ENCODE measurements at places on chromosomes 2 and 18. TPM values are rescaled to one million over a fixed set of nuclear protein-coding genes. Genes with fewer than 3 reads are reported as not detected.

The IL36B gene
- total RNA-seq = not detected

The ASB18 gene
- total RNA-seq = not detected

The UGT1A5 gene
- total RNA-seq = not detected

The CLEC4F gene
- not detected for total RNA-seq

The MBD5 gene
- 20.8 TPM for total RNA-seq

The CNDP1 gene
- total RNA-seq = not detected

The COL4A4 gene
- 0.50 TPM for total RNA-seq

The NAPG gene
- 44.9 TPM for total RNA-seq

The EPB41L3 gene
- 56.6 TPM for total RNA-seq

The AQP12B gene
- total RNA-seq = not detected

The TMEM185B gene
- total RNA-seq = 26.8 TPM

The BBS5 gene
- total RNA-seq = 7.6 TPM

The SS18 gene
- total RNA-seq = 103 TPM

The RASGRP3 gene
- total RNA-seq = 1.3 TPM

The UPP2 gene
- not detected for total RNA-seq

The BARD1 gene
- total RNA-seq = 14.9 TPM

The NCKAP5 gene
- total RNA-seq = 3.5 TPM

The SLC16A14 gene
- 2.6 TPM for total RNA-seq

The RMC1 gene
- total RNA-seq = 30.1 TPM

The IL1RL2 gene
- 2.3 TPM for total RNA-seq

The CDK5R2 gene
- under 0.01 TPM for total RNA-seq

The CYP26B1 gene
- under 0.01 TPM for total RNA-seq

The CFC1 gene
- not detected for total RNA-seq

The HOXD12 gene
- not detected for total RNA-seq

The DSG2 gene
- 0.73 TPM for total RNA-seq

The PTPRN gene
- 3.6 TPM for total RNA-seq

The TBC1D8 gene
- total RNA-seq = 12.8 TPM

The CPLX4 gene
- not detected for total RNA-seq

The DSEL gene
- 156 TPM for total RNA-seq
